Aorta (tissue), 5 donors: ENCODE measurements at places on chromosomes 2 and 18.
A peak's percentile ranks its signal among the peaks of the same experiment; 100 is the strongest.

DNA sequence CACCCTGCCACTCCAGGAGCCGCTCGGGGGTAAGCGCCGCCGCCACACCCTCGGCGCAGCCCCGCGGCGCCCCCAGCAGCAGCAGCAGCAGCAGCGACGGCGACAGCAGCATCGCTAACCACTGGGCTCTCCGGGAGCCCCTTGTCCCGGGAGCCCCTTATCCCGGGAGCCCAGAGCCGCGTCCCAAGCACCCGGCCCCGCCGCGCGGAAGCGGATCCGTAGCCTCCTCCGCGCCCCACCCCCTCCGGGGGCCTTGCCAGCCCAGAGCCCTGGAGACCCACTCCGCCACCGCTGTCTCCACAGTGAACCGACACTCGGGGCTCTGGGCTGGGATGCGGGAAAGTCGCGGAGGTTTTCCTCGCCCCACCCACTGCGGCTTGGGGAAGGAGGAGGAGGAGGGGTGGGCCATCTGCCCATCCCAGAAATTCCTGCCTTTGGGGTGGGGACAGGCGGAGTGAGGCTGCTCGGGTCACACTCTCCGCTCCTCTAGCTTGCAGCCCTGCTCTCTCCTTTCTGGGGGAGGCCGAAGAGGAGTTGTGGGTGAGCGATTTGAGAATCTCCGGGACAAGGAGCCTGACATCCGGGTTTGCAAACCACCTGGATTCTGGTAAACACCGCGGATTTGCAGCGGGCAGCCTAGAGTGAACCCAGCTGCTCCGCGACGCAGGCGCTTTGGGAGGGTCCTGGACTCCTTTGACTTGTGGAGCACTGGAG is at the start of gene PLA2R1:
TSS of gene PLA2R1 (minus strand) at position 324 of the 714 bp plus-strand sequence. CDS start at position 112, 212 bp downstream.
- H3K27ac ChIP-seq = peak within 1 kb of the TSS; percentile 9
- peak; percentile 77 for DNase-seq
- H3K27me3 ChIP-seq = no peaks in the 10 kb centered on the region
- H3K4me1 ChIP-seq = peaks cover 2% of the 10 kb centered on the region

GRCh38 chr2:207599636-207600035 is 25.6 kb downstream of the METTL21A start:
- no peak for DNase-seq
- H3K36me3 ChIP-seq = no peaks in the 10 kb centered on the region
- H3K27ac ChIP-seq = no peak overlapping the region
- no peak overlapping the region for H3K4me3 ChIP-seq
- no peaks in the 10 kb centered on the region for H3K4me1 ChIP-seq

DNA sequence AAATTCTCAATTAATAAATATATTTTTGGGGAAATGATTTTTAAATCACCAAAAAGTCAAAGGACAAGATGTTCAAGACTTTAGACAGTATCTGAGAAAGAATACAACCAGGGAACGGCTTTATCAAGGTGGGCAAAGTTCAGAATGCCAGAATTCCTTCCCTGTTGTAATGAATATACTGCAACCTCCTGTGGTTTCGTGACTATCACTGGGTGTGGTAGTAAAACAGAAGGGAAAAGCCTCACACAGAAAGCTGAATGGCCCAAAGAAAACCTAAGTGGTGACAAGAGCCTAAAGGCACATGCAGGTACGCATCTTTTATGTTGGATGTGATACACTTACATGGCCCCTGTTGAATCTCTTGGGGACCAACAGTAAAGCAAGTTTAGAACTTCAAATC is 37.1 kb downstream of the MBD2 start:
- H3K27me3 ChIP-seq = no peaks in the 10 kb centered on the region
- H3K27ac ChIP-seq = no peak overlapping the region
- H3K4me1 ChIP-seq = no peaks in the 10 kb centered on the region
- no peak overlapping the region for H3K4me3 ChIP-seq

DNA sequence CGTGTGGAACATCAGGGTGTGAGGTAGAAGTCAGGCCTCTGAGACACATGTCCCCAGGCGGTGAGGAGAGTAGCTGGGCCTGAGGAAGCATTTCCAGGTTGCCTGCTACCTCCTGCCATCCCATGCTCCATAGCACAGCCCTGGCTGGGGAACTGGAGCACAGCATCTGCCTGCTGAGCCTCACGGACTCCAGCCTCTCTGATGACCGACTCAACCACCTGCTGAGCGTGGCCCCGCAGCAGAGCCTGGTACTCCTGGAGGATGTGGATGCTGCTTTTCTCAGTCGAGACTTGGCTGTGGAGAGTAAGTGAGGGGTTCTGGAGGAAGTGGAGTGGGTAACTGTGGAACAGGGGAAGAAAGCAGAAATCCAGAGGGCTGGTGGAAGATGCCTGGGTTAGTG is 2.9 kb downstream of the BCS1L start:
- H3K36me3 ChIP-seq = peaks cover 26% of the 10 kb centered on the region
- no peaks in the 10 kb centered on the region for H3K4me1 ChIP-seq
- no peak overlapping the region for H3K4me3 ChIP-seq
- no peak for DNase-seq
- no peaks in the 10 kb centered on the region for H3K27me3 ChIP-seq

GRCh38 chr2:147094077-147094476 is 750.8 kb upstream of the ACVR2A start:
- H3K27me3 ChIP-seq = no peaks in the 10 kb centered on the region
- H3K36me3 ChIP-seq = no peaks in the 10 kb centered on the region
- no peaks in the 10 kb centered on the region for H3K4me1 ChIP-seq
- H3K27ac ChIP-seq = no peak overlapping the region
- H3K4me3 ChIP-seq = no peak overlapping the region

- H3K4me3 ChIP-seq = no peak overlapping the region
- DNase-seq = peak; percentile 41
- no peak overlapping the region for H3K27ac ChIP-seq
- no peaks in the 10 kb centered on the region for H3K36me3 ChIP-seq
- no peaks in the 10 kb centered on the region for H3K4me1 ChIP-seq
Measured at GRCh38 chr2:96108151-96108540, 8.2 kb downstream of the ADRA2B start.

GRCh38 chr2:69566669-69567068 is 76.9 kb downstream of the AAK1 start:
- no peaks in the 10 kb centered on the region for H3K27me3 ChIP-seq
- peaks cover 9% of the 10 kb centered on the region for H3K4me1 ChIP-seq
- no peak for DNase-seq
- H3K36me3 ChIP-seq = no peaks in the 10 kb centered on the region
- no peak overlapping the region for H3K4me3 ChIP-seq
- no peak overlapping the region for H3K27ac ChIP-seq

- no peaks in the 10 kb centered on the region for H3K36me3 ChIP-seq
- H3K4me3 ChIP-seq = no peak overlapping the region
- H3K27ac ChIP-seq = no peak overlapping the region
- H3K27me3 ChIP-seq = no peaks in the 10 kb centered on the region
Measured at GRCh38 chr2:221529177-221529942, 42.7 kb downstream of the EPHA4 start.

DNA sequence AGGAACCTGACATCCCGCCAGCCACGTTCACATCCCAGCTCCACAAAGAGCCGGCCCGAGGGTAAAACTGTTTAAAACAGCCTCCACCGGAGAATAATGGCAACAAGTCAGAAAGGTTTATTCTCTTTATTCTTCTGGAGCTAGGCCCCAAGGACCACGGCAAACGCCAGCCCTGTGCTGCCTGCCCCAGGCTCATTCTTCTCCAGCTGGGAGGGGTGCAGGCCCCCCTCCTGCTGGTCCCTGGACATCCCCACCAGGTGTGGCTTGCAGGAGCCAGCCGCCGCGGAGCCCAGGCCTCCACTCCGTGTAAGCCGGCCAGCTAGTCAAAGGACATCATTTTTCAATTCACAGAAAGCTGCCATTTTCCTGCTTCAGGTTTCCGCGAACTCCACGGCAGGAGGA is 65.8 kb upstream of the SALL3 start:
- no peaks in the 10 kb centered on the region for H3K36me3 ChIP-seq
- no peaks in the 10 kb centered on the region for H3K27me3 ChIP-seq
- no peak overlapping the region for H3K4me3 ChIP-seq

- H3K27ac ChIP-seq = no peak overlapping the region
- no peaks in the 10 kb centered on the region for H3K36me3 ChIP-seq
- no peaks in the 10 kb centered on the region for H3K4me1 ChIP-seq
- H3K27me3 ChIP-seq = no peaks in the 10 kb centered on the region
Measured at GRCh38 chr2:141611981-141612380, 518.8 kb downstream of the LRP1B start.

GRCh38 chr2:24886691-24887304 is 33.2 kb downstream of the ADCY3 start:
- no peak for DNase-seq
- H3K4me3 ChIP-seq = no peak overlapping the region
- no peaks in the 10 kb centered on the region for H3K36me3 ChIP-seq
- no peaks in the 10 kb centered on the region for H3K4me1 ChIP-seq
- H3K27me3 ChIP-seq = no peaks in the 10 kb centered on the region

DNA sequence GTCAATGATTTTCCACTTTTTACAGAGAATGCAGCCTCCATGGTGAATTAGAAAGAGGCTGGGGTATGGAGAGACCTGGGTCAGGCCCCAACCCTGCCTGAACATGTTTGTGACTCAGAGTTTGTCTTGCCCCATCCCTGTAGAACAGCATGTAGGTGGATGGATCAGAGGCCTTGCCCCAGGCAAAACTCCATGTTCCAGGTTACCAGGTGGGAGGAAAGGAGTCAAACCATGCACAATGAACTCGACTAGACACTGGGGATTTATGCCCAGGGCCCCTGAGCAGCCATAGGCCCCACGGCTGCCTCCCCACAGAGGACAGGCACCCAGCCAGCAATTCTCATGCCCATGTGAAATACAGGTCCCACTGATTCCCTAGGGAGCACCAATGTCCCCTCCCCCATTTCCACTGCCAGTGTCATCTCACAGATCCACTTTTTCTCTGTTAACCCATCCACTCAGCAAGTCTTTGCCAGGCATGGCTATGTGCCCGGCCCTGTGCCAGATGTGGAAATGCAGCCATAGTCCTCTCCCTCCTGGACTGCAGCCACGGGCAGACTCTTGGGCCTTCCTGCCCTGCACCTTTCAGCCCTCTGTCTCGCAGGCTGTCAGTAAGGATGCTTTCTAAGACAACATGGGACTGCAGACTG is 737.8 kb upstream of the HS6ST1 start:
- H3K27me3 ChIP-seq = no peaks in the 10 kb centered on the region
- no peak overlapping the region for H3K4me3 ChIP-seq
- DNase-seq = no peak
- H3K4me1 ChIP-seq = no peaks in the 10 kb centered on the region

DNA sequence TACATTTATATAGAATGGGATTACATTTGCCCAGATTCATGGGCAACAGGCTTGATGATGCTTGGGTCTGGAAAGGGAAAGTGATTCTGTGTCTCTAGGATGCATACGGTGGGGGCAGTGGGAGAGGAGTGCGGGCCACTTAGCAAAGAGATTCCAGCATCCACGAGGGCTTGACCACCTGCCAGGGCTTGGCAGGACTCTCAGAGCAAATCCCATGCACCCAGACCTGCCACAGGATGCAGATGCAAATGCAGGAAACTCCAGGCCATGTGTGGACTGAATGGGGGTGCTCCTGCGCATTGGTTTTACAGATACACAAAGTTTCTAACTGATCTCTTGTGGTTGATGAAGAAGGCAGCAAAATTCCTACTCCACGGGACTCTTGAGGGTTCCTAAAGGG is 334.7 kb downstream of the CYRIA start:
- no peaks in the 10 kb centered on the region for H3K27me3 ChIP-seq
- H3K4me1 ChIP-seq = no peaks in the 10 kb centered on the region
- no peak for DNase-seq
- H3K27ac ChIP-seq = no peak overlapping the region

GRCh38 chr2:55782528-55783173 is 89.0 kb upstream of the PNPT1 start:
- no peak overlapping the region for H3K27ac ChIP-seq
- H3K27me3 ChIP-seq = no peaks in the 10 kb centered on the region
- no peak for DNase-seq

GRCh38 chr2:189142893-189143759 is 36.4 kb downstream of the COL5A2 start:
- H3K4me3 ChIP-seq = no peak overlapping the region
- no peak overlapping the region for H3K27ac ChIP-seq
- no peaks in the 10 kb centered on the region for H3K27me3 ChIP-seq
- H3K4me1 ChIP-seq = peaks cover 4% of the 10 kb centered on the region

- H3K36me3 ChIP-seq = no peaks in the 10 kb centered on the region
- no peaks in the 10 kb centered on the region for H3K27me3 ChIP-seq
- DNase-seq = no peak
- H3K4me1 ChIP-seq = no peaks in the 10 kb centered on the region
Measured at GRCh38 chr2:200498402-200499162, 11.3 kb downstream of the KCTD18 start.
